ENCODE measurements at places on chromosomes 2 and 18.

- no peak for DNase-seq
Measured at GRCh38 chr2:196263181-196263747, 91.9 kb upstream of the STK17B start.

DNA sequence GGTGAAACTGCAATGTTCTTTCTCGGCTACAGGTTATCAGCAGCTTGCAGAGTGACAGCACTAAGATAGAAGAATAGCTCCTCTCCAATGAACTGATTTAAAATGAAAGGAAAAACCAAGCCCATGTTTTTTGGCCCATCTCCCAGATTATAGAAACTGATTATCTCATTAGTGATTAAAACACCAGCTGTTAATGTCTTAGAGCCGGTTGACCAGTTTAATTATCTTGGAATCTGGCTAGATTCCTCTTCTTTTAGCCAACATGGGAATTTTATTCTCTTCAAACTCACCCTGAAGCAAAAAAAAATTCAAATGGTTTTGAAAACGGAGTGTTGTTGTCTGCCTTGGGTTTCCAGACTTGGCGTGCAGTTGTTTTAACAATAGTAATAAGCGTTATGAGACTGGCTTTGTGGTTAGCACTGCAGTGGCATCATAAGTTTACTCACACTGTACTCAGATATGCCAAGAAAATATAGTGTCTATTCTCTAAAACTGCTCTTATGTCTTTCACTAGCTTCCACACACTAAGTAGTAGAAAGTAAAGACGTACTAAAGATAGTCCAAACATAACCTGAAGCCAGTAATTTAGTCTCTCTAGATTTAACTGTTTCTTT is 665.3 kb downstream of the STK39 start:
- no peak for DNase-seq

DNA sequence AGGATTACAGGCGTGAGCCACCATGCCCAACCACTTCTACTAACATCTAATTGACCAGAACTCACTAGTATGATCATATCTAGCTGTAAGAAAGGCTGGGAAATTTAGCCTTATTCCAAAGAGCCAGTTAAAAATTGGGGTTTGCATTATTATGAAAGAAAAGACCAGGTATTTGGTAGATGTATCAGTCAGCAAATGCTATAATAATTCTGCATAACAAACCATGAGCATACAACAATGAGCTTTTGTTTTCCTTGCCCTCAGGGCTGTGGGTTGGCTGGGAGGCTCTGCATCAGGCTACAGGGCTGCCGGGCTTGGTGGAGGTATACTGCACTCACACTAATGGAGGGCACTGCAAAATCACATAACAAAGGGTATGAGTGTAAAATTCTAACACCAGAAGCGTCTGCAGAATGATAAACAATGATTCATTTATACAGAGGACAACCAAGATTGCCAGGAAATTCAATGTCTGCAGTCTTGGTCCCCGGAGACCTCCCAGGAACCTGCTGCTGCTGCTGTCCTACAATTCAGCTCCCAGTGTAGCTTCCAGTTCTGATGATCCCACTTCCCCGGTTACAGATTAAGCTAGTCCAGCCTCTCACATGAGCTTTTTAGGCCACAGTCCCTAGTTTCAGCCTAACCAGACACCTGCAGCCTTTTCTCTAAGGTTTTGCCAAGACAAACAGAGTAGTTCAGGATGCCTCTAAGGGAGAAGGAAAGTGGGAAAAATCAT is 32.2 kb upstream of the ST3GAL5 start:
- DNase-seq = no peak

GRCh38 chr2:152058655-152059054 is 40.2 kb downstream of the CACNB4 start:
- no peak for DNase-seq

GRCh38 chr2:105443617-105444598 is 45.1 kb upstream of the FHL2 start:
- DNase-seq = no peak

- DNase-seq = no peak
Measured at GRCh38 chr2:189541591-189541990, 39.0 kb downstream of the SLC40A1 start.

- DNase-seq = no peak
Measured at GRCh38 chr2:215521031-215521430, 85.2 kb upstream of the FN1 start.

GRCh38 chr2:219416938-219417337 is 1.2 kb upstream of the DES start:
- no peak for DNase-seq

GRCh38 chr2:240413813-240414429 is 21.5 kb upstream of the GPC1 start:
- DNase-seq = no peak

- no peak for DNase-seq
Measured at GRCh38 chr2:13002536-13003331, 286.0 kb downstream of the TRIB2 start.

DNA sequence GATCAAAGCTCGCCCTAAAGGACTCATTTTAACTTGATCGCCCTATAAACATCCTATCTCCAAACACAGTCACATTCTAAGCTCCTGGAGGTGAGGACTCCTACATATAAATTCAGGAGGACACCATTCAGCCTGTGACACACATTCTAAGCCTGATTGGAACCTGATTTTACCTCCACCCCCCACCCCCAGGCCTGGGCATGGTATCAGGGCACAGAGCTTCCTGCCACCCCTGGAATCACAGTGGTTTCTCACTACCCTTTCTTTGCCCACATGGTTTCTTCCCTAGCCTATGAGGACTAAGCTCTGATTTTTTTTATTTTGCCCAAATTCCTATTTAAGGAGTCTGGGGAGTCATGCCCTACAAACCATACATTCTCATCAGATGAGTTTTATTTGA is 428.1 kb upstream of the ID2 start:
- DNase-seq = no peak

DNA sequence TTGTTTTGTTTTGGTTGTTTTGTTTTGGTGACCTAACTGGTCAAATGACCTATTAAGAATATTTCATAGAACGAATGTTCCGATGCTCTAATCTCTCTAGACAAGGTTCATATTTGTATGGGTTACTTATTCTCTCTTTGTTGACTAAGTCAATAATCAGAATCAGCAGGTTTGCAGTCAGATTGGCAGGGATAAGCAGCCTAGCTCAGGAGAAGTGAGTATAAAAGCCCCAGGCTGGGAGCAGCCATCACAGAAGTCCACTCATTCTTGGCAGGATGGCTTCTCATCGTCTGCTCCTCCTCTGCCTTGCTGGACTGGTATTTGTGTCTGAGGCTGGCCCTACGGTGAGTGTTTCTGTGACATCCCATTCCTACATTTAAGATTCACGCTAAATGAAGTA is at the start of gene TTR:
Gene TTR (plus strand): TSS at position 250 of the 400 bp plus-strand sequence. CDS start 26 bp downstream, at position 276.
- DNase-seq = no peak

DNA sequence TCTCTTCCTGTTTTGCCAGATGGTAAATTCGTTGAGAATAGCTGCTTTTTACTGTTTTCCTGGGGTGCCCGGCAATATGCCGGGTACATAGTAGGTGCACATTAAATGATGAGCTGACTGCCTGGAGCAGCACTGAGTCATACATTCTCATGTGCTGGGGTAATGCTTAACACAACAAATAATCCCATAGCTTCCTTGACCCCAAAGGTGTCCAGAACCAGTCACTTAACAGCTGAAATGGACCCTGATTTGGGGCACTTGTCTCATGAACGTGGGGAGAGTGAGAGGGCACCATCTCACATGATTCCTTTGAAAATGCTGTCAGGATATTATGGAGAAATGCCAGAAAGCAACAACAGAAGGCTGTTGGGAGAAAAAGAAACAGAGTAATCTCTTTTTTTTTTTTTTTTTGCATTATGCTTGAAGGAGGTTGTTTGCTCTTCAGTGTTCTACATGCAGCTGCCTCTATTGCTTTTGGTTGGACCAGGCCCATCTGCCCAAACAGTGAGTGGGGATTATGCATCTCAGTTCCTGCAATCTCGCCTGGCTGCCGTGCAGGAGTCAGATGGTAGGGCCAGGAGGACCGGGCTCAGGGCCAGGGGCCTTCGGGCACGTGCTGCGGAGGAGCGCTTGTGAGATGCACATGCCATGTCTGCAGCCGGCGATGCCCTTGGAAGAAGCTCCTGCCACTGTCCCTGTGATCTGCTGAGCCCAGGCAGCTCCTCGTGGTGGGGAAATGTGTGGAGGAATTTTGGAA is 162.1 kb downstream of the SH3RF3 start:
- DNase-seq = no peak

- no peak for DNase-seq
Measured at GRCh38 chr2:238597638-238598528, 171.2 kb downstream of the ASB1 start.

GRCh38 chr2:72689579-72690195 is 136.1 kb downstream of the EXOC6B start:
- no peak for DNase-seq

DNA sequence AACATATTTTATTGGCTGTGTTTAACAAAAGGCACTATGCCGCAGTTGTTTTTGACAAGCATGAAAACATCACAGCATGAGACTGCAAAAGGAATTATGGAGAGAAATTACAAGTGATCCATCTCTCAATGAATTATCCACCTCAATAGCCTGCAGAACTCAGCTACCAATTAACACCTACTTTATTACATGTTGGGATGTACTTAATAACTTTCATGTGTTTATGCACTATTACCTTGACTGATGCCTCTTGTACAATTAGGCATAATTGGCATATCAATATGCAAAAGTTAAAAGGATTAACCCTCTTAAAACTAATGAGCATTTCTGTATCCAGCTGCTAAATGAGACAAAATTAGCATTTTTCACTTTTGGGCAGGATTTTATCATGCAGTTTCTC is 27.8 kb downstream of the ARHGAP15 start:
- no peak for DNase-seq

- DNase-seq = no peak
Measured at GRCh38 chr18:46793565-46793964, 36.7 kb upstream of the ST8SIA5 start.

DNA sequence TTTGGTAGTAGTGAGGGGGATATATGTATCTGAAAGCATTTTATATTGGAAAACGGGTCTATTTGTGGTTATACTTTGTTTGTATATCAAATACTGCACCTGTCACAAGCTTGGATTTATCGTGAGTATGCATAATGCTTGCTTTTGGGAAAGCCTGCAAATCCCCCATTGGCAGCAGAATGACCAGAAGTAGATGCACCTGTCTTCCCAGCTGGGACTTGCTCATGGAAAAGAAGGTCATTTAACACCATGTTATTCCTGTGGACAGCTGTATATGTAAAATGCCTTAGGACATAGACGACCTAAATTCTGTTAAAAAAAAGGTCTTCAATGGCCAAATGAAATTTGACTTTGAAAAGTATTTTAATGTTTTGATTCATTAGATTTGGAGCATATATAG is 599.4 kb downstream of the XIRP2 start:
- DNase-seq = no peak

- no peak for DNase-seq
Measured at GRCh38 chr2:35220461-35220860, 1135.1 kb upstream of the CRIM1 start.

GRCh38 chr2:190705280-190705679 is 56.4 kb downstream of the NAB1 start:
- no peak for DNase-seq

DNA sequence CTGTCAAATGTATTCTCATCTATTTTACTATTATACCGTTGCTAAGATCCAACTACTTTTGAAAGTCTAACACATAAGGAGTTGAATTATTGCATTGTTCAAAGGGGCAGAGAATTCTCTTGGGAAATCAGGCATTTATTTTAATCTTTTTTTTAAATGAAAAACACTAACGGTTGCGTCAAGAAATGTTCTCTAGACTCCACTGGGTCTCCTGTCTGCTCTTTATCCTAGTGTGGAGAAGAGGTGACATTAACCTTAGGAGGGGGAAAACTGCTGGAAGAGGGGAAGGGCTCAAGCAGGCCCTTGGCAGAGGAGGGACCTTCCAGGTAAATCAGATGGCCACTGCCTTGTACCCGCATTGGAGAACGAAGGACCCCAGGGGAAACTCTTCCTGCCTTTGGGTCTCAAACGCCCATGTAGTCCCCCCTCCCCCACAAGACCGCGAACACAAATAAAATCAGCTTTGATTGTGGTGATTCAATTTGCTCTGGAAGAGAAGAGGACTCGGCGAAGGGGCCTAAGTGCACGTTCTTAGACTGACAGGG is 1.1 kb upstream of the APCDD1 start:
- no peak for DNase-seq

DNA sequence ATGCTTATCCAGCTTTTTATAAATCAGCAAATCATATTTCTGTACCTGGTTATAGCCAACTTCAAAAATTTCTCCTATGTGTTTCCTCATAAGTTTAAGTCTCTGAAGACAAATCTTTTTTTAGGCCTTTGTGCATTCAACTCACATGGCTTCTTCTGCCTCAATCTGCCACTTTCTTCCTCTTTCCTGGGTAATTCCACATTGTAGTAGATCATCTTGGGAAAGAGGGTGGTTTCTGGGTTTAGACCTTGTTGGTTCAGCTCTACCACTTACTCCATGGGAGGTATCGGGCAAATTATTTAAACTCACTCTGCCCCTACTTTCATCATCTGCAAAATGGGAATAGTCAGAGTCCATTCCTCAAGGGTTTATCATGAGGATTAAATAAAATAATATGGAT is 707.0 kb upstream of the ZEB2 start:
- no peak for DNase-seq
